Stimulated activated CD4-positive, alpha-beta T cell treated with anti-CD3 and anti-CD28 coated beads, Interleukin-1b, Interleukin-23, amount 100 ng/mL, for 1 hour (primary cell): ENCODE measurements at places on chromosomes 2 and 18.

DNA sequence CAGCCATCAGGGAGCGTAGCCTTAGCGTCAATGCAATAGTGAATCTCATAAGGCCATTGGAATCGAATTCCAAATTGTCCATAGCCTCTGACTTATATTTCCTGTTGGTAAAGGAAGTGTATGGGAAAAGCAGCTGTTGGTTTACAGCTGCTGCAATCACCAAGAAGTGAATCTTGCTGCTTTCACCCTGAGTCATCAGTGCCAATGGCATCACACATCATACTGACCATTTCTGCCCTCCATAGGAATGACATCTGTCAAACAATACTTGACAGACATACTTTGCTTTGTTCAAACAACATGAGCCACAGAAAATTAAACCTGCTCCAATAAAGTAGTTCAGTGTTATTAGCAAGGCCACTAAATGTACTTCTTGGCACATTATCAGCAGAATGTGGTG lies 111.2 kb upstream of the KLHL29 start:
- DNase-seq = no peak

DNA sequence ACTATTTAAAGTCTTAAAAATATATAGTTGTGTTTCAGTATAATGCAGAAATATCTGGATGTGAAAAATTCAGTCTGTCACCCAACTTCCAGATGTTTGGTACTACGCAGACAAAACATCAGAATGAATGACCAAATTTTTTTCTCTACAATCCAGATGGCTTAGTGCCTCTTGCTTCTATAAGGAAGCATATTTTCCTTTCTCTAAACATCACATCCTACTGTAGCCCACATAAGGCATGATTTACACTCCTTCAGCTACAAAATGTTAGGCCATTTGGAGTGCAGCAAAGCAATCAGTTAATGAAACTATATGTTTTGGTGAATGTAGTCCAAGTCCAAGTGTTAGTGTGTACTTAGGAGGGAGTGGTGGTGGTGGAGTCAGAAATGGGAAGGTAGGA lies 162.9 kb upstream of the SIX2 start:
- DNase-seq = no peak

GRCh38 chr2:120566331-120567035 lies 169.2 kb upstream of the GLI2 start:
- no peak for DNase-seq

GRCh38 chr2:44494006-44494405 lies 132.3 kb downstream of the CAMKMT start:
- no peak for DNase-seq

- peak; percentile 39 for DNase-seq
These were observed at the start of gene SP140 for GRCh38 chr2:230225486-230225885. Gene SP140, plus strand, starts transcription at chr2:230225736. Its CDS starts 109 bp downstream, at chr2:230225845.

DNA sequence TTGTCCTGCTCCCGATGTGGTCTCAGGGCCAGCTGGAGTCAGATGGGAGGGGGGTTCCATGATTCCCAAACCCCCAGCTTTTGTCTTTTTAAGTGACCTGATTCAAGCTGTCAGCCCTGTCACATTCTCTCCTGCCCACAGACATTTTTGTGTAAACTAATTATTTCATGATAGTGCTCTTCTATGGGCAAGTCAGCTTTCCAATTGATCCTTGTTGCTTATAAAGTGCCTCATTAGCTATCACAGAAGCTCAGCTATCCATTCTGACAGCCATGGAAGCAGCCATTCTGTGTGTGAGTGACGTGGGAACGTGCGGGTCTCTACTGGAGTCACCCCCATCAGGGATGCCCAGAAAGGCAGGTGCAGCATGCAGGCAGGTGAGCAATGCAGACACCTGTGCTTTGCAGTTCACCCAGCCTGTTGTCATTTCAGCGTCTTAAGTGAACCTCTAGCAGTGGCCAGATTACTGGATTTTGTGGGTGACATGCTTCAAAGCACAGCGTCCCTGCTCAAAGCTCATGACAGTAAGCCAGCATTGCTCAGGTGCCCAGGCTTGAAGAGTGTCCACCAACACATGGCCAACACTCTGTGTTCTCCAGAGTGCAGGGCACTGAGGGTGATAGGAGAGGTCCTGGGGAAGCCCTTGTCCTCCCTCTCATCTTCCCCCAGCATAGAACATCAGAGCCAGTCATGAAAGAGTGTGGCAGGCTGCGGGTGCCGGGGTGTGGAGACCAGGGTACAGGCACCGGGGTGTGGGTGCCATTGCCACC lies 162.1 kb upstream of the SH3BP4 start:
- no peak for DNase-seq

DNA sequence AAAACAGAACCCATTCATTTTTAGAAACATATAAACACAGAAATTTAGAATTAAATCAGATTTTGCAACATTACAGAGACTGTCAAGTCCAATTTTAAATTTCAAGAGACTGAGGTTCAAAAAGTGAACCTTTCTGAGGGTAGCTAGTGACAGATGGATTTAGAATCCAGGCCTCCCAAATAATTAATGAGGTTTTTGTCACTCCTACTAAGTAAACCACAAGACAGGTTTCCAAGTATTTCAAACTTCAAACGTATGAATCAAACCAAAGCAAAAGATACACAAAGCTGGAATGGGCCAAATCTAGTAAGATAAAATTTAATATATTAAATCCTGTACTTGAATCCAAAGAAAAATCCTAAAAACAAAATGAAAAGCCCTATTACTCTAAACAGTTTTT lies 25.3 kb downstream of the PPP4R3B start:
- no peak for DNase-seq

GRCh38 chr2:232545511-232546375 lies 4.6 kb downstream of the TIGD1 start:
- DNase-seq = no peak
